ENCODE measurements at places on chromosomes 16 and 17.
A peak's percentile ranks its signal among the peaks of the same experiment; 100 is the strongest.

DNA sequence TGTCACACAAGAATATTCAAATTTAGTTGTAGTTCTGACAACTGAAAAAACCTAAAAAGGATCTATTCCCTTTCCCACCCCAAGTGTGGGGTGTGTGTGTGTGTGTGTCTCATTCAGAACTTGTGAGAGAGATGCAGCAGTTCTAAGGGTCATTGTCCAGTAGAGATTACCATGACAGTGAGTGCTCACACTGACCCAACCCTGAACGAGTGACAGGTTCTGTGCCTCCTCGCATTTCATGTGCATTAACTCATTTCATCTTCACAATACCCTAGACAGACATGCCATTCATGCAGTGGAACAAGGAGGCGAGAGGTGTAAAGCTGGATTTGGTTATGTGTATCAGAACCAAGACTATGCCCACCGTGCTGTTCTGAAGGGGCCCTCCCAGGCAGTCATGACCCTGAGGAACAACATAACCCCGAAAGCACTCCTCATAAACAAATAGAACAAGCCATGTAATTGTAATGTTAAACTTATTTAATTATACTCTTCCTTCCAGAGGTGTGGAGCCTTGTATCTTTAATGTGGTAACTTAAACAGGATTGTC lies 102.1 kb downstream of the CLEC16A start:
- DNase-seq = no peak

- DNase-seq = no peak
Measured at GRCh38 chr17:48541577-48542113, 3.3 kb downstream of the HOXB2 start.

- no peak for DNase-seq
Measured at GRCh38 chr17:66830451-66830850, 4.5 kb upstream of the CACNG5 start.

- no peak for DNase-seq
Measured at GRCh38 chr17:72587773-72588511, 467.1 kb downstream of the SOX9 start.

- no peak for DNase-seq
Measured at GRCh38 chr16:73350707-73351452, 303.0 kb upstream of the ZFHX3 start.

DNA sequence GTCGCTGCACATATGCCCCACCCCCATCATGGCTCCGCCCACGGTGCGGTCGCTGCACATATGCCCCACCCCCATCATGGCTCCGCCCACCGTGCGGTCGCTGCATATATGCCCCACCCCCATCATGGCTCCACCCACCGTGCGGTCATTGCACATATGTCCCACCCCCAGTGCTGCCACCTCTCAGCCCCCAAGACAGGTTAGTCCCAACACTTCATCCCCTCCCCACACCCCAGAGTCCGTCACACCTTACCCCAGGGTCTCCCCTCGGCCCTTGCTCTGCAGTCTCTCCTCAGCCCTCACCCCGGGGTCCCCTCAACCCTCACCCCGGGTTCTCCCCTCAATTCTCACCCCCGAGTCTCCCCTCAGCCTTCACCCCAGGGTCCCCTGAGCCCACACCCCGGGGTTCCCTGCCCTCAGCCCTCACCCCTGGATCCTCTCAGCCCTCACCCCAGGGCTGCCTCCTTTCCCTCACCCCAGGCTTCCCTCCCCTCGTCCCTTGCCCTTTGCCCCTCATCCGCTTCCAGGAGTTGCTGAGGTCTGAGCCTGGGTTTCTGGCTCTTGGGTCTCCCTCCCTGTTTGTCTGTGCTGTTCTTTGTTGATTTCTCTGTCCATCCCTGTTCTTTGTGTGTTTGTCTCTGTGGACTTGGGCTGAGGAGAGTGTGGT lies 25.6 kb downstream of the TPSG1 start:
- no peak for DNase-seq

GRCh38 chr17:12342609-12343435 lies 322.1 kb downstream of the MAP2K4 start:
- DNase-seq = no peak

DNA sequence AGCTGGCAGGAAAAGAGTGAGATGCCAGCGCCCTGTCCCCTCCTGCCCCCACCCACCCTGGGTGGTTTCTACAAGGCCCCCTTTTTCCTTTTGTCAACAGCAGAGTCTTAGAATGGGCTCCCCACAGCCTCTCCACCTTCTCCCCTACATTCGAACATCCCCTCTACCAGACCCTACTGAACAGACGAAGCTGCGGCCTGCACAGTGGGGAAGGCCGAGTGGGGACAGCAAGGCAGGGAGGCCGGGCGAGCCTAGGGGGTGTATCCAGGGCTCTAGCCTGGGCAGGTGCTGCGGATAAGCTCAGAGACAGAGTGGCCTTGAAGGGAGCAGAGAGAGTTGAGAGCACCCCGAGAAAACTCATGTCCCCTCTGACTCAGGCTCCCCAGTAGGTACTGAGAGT lies 7.4 kb downstream of the ZACN start:
- no peak for DNase-seq

- DNase-seq = no peak
Measured at GRCh38 chr17:77754956-77755355, 203.5 kb upstream of the TNRC6C start.

- no peak for DNase-seq
Measured at GRCh38 chr17:77382966-77383612, 242.3 kb downstream of the SEC14L1 start.

- DNase-seq = no peak
Measured at GRCh38 chr17:31408586-31408985, 17.1 kb downstream of the RAB11FIP4 start.

DNA sequence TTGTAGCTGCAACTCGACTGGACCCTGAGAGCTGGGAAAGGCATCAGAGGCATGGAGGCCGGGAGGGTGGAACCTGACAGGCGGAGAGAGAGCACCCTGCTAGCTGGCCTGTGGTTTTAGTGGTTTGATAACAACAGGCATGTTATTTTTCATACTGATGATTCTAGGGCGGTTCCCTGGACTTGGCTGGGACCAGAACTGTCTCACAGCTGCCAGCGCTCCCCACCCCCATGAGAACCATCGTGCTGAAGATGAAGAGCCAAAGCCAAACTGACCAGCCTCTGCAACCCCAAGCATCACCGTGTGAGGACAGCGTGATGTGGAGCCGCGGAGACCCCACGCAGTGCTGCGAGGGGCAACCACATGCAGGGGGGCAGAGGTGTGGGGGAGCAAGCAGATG lies 28.5 kb downstream of the MXRA7 start:
- DNase-seq = no peak

- no peak for DNase-seq
Measured at GRCh38 chr17:49748223-49748622, 15.7 kb downstream of the FAM117A start.

GRCh38 chr16:16073001-16073545 lies 123.7 kb downstream of the ABCC1 start:
- DNase-seq = no peak

- DNase-seq = no peak
Measured at GRCh38 chr16:79601092-79601930, 774 bp upstream of the MAF start.

GRCh38 chr17:13337864-13338371 lies 263.8 kb downstream of the HS3ST3A1 start:
- DNase-seq = no peak

- DNase-seq = no peak
Measured at GRCh38 chr16:88703486-88704309, 2.5 kb downstream of the RNF166 start.

DNA sequence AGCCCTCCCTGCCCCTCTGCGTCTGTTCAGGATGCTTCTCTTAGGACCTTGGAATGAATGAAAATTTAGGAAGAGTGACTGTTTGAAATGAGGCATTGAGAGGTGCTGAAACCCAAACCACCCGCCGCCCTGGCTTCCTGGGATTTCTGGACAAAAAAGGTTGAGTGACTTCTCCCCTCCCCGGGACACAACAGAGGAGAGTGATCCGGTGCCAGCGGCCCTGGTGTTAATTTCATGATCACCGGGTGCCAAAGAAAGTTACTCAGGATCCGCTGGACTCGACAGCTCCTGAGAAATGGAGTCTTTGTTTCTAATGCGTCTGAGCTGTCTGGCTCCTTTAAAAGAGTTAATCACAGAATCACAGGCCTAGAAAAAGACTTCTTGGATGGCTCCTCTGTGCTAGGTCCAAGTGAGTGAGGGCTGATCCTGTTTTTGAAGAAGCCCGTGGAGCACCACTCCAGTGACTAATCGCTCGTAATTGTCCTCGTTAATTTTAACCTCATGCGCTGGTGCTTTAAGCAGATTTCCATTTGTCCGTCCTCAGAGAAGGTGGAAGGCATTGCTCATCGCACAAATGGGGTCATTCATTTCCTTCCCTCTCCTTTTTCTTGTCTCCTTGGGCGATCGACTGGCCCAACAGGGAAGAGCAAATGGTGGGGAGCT lies 144.4 kb upstream of the ZFHX3 start:
- no peak for DNase-seq

- DNase-seq = peak; percentile 5
Measured at GRCh38 chr16:10514369-10515055, 65.9 kb downstream of the EMP2 start.

DNA sequence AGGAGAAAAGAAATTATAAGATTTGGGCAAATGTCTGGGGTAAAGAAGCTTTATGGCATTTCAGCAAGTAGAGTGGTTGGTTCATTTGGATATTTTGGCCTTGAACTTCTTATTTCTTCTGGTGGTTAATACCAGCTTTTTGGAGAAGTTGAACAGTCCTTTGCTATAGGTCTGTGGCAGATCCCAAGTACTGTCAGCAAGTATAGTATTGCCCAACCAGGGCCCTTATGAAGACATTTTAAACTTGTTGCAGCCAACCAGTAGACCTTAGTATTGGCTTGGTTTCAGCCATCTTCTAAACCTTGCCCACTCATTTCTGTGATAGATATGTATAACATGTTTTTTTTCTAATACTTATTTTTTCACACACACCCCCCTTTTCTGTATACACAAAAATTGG lies 2.2 kb downstream of the SP2 start:
- DNase-seq = no peak

DNA sequence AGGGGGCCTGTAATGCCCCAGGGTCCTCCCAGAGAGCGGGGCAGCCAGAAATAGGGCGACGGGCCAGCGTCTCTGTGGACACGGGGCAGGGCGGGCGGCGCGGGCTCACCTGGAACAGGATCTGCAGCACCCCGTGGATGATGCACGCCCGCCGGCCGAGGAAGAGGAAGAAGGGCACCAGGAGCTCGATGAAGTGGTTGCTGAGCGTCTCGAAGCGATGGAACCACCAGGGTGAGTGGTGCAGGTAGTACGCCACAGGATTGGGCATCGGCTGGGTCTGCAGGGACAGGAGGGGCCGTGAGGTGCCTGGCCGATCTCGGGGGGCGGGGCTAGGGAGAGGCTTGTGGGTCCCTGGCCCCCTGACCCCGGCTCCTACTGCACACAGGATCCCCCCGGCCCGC lies 78.9 kb upstream of the GNG13 start:
- no peak for DNase-seq

GRCh38 chr17:75632863-75633485 lies at the start of gene SMIM5:
Gene SMIM5, plus strand, starts transcription at chr17:75633434. Its CDS starts 6,768 bp downstream, at chr17:75640202.
- peak; percentile 22 for DNase-seq

- DNase-seq = peak; percentile 89
Measured at GRCh38 chr16:75555213-75555706, 792 bp downstream of the TMEM231 start.

DNA sequence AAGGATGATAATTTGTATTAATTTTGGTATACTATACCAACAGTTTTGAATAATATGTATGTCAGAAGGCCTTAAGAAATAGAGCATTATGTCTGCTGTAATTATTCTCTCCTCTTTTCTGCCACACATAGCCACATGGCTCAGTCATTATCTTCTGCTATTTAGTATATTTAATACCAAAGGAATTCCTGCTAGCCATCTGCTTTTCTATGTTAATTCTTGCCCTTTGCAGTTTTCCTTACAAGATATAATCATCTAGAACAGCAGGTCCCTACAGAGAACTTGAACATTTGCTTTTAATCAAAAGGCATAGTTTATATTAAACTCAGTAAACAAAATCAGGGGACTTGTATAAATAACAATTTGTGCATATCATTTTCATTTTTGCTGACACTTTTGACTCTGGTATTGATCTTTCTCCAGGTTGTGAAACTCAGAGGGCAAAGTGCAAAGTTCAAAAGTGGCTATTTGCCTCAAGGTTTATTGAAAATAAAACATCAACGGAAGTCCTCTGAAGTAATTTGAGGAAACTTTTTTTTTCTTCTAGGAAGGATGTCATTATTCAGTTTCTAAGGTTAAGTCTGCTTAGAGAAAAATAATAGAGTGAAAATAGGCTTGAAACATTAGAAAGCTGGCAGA lies 702.0 kb downstream of the KCNJ2 start:
- no peak for DNase-seq

DNA sequence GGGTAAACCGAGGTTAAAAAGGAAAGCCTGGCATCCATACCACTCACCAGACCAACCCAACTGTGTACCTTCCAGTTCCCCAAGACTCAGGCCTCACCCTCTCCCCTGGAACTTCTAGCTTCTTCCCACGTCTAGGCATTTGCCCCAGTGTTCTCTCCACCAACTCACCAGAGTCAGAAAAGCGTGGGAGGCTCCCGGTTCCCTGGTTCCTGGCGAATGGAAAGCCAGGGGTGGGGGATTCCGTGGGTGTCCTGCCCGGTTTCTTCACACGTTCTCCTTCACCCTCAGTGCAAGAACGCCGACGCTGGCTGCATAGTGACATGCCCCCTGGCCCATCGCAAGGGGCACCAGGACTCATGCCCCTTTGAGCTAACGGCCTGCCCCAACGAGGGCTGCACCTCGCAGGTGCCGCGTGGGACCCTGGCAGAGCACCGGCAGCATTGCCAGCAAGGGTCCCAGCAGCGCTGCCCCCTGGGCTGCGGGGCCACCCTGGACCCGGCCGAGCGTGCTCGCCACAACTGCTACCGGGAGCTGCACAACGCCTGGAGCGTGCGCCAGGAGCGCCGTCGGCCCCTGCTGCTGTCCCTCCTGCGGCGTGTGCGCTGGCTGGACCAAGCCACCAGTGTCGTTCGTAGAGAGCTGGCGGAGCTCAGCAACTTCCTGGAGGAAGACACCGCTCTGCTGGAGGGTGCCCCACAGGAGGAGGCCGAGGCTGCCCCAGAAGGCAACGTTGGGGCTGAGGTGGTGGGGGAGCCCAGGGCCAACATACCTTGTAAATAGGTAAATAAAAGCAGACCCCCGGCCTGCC lies 1.7 kb downstream of the RNF151 start:
- DNase-seq = no peak

DNA sequence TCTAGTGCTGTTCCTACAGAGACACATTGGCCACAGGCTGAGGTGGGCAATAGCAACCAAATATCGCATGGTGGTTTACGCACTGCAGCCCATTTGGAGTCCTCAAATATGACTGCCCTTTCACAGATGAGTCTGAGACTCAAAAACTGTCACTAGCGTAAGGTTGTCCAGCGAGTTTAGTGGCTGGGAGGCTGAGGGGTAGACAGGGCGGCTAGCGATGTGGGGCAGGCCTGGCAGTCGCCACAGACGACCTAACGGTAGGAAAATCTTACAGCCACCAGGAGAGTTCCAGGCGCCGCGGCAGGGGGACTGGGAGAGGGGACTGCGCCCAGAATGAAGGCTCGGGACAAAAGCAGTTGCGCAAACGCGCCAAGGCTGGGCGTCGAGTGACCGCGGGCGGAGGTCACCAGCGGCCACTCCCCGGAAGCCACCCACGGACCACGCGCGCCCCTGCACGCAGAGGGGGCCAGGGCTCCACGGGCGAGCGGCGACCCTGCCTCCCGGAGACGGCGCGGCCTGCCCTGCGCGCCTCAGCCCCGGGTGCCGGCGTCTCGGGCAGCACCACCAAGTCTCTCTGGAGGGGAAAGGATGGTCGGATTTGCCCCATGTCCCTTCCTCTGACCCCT lies 699 bp upstream of the MAP1LC3B start:
- no peak for DNase-seq

All from HS-27A (cell line).